Activated CD8-positive, alpha-beta memory T cell treated with anti-CD3 and anti-CD28 coated beads, Interleukin-2, amount 10 ng/mL, durations not matched to agents 7 days and 5 days (primary cell): ENCODE measurements at places on chromosomes 11 and 22. TPM values are rescaled to one million over a fixed set of nuclear protein-coding genes. Genes with fewer than 3 reads are reported as not detected.

BACE1 gene
- 1.7 TPM for total RNA-seq

MRGPRX4 gene
- total RNA-seq: not detected

CSNK2A3 gene
- 0.84 TPM for total RNA-seq

MS4A14 gene
- not detected for total RNA-seq

SUSD2 gene
- total RNA-seq: 0.52 TPM

OR8D1 gene
- not detected for total RNA-seq

KRTAP5-2 gene
- total RNA-seq: not detected

OR52E8 gene
- not detected for total RNA-seq

OSBP2 gene
- total RNA-seq: 1.7 TPM

TRIM51 gene
- not detected for total RNA-seq

NLRP10 gene
- not detected for total RNA-seq

WNT7B gene
- total RNA-seq: not detected

PTPRCAP gene
- total RNA-seq: 390 TPM

RAC2 gene
- 834 TPM for total RNA-seq

C11orf87 gene
- total RNA-seq: not detected

MS4A7 gene
- not detected for total RNA-seq

LGALS12 gene
- 0.29 TPM for total RNA-seq

UBQLN3 gene
- not detected for total RNA-seq

PANX2 gene
- 1.8 TPM for total RNA-seq

CDKN1C gene
- 0.87 TPM for total RNA-seq

APOA1 gene
- total RNA-seq: 0.23 TPM

MYRF gene
- 2.2 TPM for total RNA-seq

KIRREL3 gene
- total RNA-seq: not detected

LSP1 gene
- total RNA-seq: 574 TPM

ANO5 gene
- total RNA-seq: 0.12 TPM

PIH1D2 gene
- total RNA-seq: not detected

EFEMP2 gene
- total RNA-seq: 7.1 TPM
